HCT116 (cell line): ENCODE measurements at places on chromosomes 6 and 20.

DNA sequence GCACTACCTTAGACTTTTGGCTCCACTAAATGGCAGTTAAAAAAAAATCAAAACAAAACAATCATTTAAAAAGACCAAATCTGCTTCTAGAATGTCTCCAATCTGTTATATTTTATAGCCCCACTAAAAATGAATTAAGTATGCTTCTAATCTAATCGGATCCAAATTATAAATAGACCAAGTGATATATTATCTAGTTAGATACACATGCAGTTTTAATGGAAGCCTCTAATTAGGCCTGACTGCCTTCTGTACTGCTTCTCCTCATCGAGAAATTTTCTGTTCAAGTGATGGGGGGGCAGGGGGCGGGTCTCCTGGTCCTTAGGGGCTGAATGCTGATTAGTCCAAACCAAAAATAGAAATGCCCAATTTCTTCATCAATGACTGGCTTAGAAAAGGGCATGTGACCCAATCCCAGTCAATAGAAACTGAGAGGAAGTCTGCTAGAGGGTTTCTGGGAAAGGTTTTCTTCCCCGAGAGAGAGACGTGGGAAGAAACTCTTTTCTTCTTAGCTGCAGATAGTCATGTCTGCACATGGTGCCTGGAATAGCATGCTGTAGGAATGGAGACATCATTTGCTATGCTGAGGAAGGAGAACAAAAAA is 6.9 kb downstream of the SESN1 start:
- DNase-seq, result no peak

DNA sequence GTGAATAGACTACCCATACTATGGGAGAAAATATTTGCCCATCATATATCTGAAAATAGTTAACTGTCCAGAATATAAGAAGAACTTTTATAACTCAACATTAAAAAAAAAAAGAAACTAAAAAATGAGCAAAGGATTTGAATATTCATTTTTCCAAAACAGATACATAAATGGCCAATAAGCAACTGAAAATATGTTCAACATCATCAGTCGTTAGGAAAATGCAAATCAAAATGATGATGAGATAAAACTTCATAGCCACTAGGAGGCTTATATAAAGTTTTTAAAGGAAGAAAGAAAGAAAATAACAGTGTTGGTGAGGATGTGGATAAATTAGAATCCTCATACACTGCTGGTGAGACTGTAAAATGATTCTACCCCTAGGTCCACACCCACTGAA is 32.6 kb upstream of the HMGN3 start:
- no peak for DNase-seq

DNA sequence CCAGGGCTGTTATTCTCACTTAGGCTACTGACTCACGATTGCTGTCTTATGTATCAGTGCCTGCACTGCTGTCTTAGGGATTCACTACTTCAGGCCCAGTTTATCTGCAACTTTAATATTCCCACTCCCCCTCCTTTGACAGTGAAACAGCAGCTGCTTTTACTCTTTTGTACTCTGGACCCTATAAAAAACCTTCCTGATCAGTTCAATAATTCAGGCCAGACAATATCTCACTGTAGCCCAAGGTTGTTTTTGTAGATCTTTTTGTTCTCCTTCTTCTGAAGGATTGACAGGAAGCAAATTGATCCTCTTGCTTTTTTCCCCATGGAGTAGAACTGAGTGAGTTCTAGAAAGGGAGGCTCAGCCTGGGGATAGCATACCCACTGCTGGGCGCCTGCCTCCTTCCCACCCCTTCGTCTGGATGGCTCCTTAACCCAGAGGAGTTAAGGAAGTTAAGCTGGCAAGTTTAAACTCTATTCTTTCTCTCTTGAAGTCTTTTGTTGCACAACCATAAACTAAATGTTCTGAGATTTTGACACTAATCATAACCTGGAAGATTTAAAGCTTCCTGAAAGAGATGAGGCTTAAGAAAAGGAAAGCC is 22.0 kb upstream of the EYS start:
- no peak for DNase-seq

DNA sequence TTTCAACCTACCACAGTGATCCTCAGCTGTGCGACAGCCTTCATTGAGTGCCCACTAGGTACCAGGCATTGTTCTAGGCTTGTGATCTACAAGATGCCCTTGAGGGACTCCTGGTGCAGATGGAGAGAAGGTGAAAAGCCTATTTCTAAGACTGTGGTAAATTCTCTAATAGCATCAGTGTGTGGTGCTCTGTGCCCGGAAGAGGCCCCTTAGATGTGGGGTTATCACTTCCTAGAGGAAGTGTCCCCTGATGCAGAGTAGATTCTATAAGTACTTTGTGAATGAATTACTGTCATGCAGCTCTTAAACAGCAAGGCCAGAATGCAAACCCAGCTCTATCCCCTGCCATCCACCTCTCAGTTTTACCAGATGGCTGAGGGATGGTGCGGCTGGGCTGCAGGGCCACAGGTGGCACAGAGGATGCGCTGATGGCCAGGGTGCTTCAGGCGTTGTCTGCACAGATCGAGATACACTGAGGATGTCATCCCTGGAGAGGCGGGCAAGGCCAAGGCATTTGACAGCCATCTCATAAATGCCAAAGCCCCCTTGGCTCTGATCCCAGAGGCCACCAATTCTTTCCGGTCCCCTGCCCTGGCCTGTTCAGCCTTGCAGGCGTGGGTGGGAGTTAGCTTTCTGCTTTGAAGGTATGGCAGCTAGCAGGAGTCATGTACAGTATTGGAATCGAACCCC is 96.7 kb downstream of the TOX2 start:
- DNase-seq, result no peak

DNA sequence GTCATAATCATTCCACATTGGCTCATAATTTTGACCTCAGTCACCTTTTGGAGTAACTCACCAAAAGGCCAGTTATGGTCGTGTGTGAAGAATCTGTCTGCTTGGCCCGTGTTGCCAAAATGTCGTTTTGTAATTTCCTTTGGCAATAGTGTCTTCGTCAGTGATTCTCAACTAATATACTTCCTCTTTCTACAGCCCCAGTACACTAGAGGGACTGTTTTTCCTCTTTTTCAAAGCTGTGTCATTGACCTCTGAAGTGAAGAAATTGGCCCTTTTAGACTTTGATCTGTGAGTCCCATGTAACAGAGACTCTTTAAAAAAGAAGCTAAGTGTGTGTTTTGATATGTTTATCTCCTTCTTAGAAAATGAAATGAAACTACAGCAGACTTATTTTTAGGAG is 5.2 kb downstream of the FOXO3 start:
- no peak for DNase-seq
